ENCODE measurements at places on chromosomes 3 and 15.

DNA sequence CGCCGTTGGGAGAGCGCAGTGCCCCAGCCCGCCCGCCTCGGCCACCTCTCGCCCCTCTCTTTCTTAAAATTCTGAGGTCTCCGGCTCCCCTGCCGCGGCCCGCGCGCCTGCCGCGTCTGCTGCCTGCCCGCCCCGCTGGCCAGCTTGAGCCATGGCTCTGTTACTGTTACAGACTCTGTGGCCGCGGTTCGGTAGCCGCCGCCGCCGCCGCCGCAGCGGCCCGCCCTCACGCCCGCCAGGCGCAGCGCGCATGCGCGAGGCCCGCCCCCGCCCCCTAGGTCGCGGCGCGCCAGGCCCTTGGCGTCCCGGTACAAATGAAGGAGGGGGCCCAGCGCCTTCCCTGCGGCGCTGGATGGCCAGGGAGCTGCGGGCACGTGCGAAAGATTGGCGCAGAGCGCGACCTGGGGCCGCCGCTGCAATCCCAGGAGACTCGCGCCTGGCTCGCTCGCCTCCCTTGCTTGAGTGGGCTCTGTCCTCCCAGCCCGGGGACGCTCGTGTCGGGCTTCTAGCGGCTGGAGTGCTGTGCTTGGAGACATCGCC is at the start of gene ONECUT1:
Gene ONECUT1 (minus strand): TSS at position 168 of the 540 bp plus-strand sequence. CDS start 452 bp downstream, outside the sequence.
- DNase-seq, result no peak

DNA sequence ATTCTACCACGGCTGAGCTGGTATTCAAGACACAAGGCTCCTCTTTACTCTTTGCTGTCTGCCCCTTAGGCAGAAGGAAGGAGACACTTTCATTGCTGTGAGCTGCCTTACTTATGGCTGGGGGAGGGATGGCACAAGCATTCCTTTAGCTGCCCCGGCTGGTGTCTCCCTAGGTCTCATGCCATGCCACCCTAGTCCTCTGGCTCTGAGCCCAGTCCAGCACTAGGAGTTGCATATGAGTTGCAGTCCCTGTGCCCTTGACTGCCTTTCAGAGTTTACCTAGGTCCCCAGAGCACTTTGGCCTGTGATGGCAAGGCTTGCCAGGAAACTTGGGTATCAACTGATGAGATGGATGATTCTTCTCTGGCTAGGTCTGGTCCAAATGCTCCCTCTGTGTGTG is 296.4 kb downstream of the RBMS3 start:
- DNase-seq, result no peak

GRCh38 chr3:182697345-182697919 is 95.9 kb upstream of the ATP11B start:
- no peak for DNase-seq

DNA sequence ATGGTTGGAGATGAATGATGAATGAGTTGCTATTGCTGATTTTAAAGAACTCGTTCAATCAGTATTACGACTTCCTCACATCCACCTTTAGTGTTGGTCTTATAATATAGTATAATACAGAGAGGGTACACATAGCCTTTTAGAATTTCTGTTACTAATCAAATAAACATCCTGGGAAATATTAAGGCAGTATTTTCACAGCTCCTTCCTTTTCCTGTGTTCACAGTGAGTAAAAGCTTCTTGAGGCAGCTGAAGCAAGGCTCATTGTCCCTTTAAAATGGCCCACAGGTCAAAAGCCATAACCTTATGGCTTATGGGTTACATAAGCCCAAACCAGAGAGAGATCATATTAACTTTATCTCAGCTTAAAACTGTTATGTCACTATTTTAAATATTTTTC is 1.3 kb upstream of the BTLA start:
- DNase-seq, result no peak

GRCh38 chr3:173676094-173676493 is 278.6 kb downstream of the NLGN1 start:
- DNase-seq, result no peak

GRCh38 chr15:42065033-42065432 is 29.3 kb downstream of the PLA2G4D start:
- no peak for DNase-seq

DNA sequence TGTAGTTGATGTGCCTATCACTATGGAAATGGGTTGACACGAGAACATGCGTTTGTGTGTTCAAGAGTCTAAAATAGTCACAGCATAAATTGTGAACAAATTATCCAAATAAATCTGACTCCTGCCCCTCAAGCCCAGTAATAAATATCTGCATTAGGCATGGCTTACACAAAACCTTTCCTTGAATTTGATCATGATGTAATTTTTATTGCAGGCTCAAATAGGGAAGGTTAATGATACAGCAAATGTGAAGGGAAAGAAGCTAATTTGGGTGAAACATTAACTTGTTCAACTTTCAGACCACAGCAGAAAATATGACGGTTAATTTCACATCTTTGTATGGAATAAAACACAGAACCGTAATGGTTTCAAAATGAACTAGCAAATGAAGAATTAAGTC is 74.6 kb downstream of the WNT5A start:
- no peak for DNase-seq

DNA sequence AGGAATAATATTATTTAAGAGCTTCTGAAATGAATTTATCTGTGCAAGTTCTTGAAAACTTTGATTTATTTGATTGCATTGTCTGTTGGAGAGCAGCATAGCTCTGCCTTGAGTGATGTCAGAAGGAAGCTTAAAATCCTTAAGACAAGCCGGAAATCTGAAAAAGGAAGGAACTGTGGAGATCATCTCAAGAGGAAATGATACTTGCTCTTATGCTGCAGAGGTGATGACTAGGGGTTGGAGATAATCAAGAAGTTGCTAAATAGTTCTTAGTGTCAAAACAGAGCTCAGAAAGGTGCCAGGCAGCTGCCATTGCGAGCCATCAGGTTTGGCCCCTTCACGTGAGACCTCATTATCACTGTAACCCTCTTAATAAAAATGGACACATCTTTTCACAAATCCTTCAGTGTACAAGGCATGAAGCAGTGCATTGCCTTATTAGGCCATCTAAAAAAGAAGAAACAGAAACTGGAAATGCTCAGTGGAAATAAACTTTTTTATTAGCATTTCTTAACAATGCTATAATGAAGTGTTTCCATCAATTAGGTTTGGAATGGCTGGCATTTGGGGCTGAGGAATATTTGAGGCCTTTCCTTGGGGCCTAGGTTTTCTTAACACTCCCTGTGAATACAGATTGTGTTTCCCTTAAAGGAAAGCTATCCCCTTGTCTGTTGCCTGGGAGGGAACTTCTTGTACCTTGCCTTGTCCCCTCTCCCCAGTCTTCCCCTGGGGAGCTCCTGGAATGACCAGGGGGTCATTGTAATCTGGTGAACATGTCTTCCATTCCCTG is 34.5 kb upstream of the VILL start:
- DNase-seq, result no peak

GRCh38 chr15:81146006-81146405 is 11.9 kb downstream of the CFAP161 start:
- no peak for DNase-seq

GRCh38 chr3:32335365-32336112 is 56.1 kb upstream of the CMTM7 start:
- no peak for DNase-seq

DNA sequence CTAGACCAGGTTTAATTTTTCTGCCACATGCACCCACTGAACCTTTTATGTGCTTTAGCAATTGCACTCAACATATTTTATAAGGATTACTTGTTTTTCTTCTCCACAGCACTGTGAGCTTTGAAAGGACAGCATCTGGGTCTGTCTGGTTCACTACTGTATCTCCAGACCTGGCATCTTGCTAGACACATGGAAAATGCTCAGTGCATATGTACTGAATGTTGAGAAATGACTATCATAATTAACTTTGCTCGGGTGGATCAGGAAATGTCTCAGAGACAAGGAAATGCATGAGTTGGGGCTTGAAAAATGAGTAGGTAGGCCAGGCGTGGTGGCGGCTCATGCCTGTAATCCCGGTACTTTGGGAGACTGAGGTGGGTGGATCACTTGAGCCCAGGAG is 40.2 kb downstream of the DOCK3 start:
- DNase-seq, result no peak

- no peak for DNase-seq
Observed at GRCh38 chr3:105967117-105967516, 98.3 kb upstream of the CBLB start.

DNA sequence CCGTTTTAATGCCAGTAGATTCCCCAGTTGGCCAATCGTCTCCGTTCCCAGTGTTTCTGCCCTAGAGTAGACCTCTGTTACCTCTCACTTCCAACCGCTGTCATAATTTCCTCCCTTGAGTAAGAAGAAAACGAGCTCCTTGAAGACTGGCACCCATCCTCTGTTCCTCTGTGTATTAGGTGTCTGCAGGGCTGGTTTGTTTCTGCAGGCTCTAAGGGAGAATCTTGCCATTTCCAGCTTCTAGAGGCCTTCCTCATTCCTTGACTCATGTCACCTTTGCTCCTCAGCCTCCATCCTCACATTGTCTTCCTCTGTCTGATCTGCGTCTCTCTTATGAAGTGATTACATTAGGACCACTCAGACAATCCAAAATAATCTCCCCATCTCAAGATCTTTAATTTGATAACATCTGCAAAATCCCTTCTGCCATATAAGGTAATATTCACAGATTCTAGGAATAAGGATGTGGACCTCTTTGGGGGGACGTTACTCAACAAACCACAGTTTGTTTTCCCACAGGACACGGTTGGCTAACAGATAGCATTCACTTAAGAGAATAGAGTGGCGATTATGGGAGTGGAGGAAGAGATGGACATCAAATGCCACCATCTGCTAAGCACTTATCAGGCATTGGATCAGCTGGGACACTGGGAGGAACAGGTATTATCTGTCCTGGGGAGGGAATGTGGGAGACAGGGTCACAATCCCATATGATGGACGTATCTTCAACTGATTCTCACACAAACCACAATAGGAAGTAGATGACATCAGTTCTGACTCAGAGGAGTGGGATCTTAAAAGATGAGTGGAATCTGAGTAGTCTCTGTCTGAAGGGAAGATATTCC is 17.1 kb downstream of the ARHGAP31 start:
- DNase-seq, result peak; percentile 79

DNA sequence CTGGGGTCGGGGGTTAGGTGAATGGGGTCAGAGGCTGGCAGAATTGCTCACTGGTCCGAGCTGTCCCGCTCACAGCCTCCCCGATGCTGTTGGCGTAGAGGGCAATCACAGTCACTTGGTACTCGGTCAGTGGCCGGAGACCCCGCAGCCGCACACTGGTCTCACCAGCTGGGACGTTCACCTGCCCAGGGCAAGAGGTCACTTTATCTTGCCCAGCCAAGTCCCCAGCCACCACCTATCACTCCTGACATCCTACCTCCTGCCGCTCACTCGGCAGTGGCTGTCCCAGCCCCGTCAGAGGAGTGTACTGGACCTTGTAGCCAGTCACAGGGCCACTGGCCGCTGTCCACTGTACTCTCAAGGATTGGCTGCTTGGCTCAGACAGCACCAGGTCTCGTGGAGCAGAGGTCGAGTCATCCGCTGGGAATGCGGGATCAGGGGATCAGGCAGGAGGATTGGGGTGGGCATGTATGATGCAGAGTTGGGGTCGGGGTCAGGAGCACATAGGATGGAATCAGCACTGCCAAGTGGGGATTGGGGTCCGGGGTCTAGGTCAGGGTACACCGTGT is 2.5 kb downstream of the COL7A1 start:
- no peak for DNase-seq

DNA sequence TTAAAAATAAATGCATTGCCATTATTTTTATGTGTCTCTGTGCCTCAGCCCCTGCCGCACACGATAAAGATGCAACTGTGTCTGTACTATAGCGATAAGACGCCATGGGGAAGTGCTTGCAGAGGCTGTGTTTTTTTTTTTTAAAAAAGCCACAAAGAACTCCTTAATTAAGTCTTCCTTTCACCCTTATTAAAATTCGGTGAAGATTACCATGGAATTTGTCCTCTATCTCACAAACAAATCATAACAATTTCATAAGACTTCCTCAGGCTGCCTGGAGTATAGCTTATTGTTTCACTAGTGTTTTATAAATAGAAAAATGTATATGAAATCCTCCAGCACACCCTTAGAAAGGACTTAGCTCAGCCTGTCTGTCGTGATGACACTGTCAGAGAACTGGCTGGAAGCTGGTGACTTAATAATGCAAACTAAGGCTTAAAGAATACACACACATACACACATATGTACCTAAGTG is 374.8 kb upstream of the SLCO3A1 start:
- no peak for DNase-seq

GRCh38 chr3:149936812-149937230 is 33.9 kb downstream of the PFN2 start:
- no peak for DNase-seq

GRCh38 chr3:112814266-112814665 is 32.4 kb downstream of the CD200R1L start:
- DNase-seq, result peak; percentile 63

- no peak for DNase-seq
Observed at GRCh38 chr3:18744472-18744871, 319.3 kb upstream of the SATB1 start.

DNA sequence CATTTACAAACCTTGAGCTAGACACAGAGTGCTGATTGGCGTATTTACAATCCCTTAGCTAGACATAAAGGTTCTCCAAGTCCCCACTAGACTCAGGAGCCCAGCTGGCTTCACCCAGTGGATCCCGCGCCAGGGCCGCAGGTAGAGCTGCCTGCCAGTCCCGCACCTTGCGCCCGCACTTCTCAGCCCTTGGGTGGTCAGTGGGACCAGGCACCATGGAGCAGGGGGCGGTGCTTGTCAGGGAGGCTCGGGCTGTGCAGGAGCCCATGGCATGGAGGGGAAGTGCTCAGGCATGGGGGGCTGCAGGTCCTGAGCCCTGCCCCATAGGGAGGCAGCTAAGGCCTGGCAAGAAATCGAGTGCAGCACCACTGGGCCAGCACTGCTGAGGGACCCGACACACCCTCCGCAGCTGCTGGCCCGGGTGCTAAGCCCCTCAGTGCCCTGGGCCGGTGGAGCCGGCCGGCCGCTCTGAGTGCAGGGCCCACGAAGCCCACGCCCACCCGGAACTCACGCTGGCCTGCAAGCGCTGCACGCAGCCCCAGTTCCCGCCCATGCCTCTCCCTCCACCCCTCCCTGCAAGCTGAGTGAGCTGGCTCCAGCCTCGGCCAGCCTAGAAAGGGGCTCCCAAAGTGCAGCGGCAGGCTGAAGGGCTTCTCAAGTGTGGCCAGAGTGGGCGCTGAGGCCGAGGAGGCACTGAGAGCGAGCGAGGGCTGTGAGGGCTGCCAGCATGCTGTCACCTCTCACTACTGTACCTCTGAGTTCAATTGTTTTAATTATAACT is 1213.9 kb downstream of the OTOL1 start:
- DNase-seq, result no peak

DNA sequence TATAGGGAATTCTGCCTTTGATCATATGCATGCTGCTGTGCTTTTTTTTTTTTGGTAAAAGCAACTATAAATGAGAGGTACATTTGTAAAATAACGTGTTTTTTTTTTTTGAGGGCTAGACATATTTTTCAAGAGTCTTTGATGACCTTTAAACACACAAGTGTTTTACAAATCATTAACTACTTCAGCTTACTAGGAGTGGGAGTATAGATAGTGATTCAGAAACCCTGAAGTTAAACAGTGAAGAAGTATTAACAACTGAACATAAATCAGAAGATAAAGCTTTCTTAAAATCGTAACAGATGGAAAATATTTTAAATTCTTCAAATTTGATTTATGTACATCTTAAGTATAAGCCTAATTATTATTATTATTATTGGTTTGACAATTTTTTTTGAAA is 2.9 kb upstream of the GMNC start:
- DNase-seq, result no peak

- DNase-seq, result no peak
Observed at GRCh38 chr3:108099679-108100428, 9.0 kb upstream of the CD47 start.
